ENCODE measurements at places on chromosomes 3 and 15. TPM values are rescaled to one million over a fixed set of nuclear protein-coding genes. Genes with fewer than 3 reads are reported as not detected.

Gene CHST14
- total RNA-seq, result 29.1 TPM

DNA sequence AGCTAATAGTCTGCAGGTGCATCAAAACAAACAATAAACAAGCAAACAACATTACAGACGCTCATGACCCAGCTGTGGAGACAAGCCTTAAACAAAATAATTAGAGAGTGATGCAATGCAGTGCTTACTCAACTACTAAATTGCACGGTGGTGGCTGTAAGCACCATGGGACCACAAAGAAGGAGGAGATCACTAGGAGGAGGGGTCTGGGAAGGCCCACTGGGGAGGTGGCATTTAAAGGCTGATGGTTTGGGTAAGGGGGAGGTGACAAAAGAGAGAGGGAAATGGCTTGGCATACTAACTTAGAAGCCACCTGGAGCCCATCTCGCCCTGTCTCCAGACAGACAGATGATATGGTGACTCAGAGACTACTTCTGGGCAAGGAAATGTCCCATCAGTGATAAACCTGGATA is 516.7 kb downstream of the FOXP1 start:
- no peak for DNase-seq

Gene DGKG
- total RNA-seq, result 0.17 TPM

DNA sequence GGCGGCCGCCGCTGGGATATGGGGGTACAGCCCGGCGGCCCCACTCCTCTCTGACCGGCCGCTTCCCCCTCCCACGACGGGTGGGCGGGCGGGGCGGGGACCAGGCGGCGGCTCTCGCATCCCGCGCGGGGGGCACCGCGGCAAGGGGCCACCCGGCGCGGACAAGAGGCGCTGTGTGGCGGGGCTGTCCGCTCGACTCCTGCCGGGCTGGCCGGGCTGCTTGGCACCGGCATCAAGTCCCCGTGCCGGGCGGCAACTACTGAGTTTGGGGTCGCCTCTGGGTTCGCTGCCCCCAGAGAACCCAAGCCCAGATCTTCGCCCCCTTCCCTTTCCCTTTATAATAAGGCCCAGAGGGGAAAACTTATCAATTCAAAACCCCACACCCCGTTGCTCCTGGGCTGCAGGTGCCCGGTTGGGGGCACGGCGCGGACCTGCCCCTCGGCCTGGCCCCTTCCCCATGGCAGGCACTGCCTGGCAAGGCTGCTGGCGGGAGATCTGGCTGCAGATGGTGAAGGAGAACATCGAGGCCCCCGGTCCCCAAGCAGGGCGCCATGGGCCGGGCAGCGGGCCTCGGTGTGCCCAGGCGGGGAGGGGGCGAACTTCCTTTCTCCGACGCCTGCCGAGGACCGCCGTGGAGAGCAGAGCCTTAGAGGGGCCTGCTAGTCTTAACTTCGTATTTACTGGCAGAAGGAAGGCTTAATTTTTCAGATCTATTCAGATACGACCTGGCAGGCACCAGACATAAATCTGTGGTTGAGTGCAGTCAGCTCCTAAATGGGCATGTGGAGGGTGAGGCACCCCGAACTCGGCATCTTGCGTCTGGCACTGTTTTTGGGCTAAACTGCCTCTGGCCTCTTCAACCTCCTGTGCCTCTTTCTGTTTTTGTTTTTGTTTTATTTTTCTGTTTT is 911 bp downstream of the APBA2 start:
- DNase-seq, result no peak

- DNase-seq, result no peak
Observed at GRCh38 chr3:62562596-62562995, 189.2 kb upstream of the FEZF2 start.

DNA sequence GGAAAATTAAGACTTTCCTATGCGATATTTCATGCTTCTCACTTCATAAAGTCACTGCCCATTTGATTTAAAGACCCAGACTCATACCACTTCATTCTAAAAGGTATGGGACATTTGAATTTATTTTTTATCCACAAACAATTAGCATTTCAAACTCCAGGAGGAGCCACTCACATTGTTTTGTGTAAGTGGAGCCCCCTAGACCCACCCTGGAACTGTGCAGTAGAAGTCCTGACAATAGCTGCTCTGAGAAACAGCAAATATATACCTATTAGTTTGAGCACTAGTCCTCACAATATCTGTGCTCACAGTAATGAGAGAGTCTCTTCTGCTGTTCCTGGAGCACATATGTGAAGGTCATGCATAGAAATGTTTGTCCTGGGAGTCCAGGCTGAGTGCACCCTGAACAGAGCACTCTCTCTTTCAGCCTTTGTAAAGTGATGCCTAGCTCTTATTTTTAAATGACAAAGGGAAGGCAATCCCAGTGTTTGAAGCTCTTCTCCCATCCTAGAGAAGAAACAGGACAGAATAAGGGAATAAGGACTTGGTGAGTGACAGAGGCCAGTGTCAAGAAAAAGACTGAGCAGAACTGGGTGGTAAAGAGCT is 127.5 kb upstream of the STRIT1 start:
- DNase-seq, result no peak

- no peak for DNase-seq
Observed at GRCh38 chr3:112486811-112487505, 12.3 kb downstream of the BTLA start.
